ENCODE measurements at places on chromosomes 2 and 18. TPM values are rescaled to one million over a fixed set of nuclear protein-coding genes. Genes with fewer than 3 reads are reported as not detected.

ACMSD gene
- not detected for total RNA-seq

KIF5C gene
- total RNA-seq, result 0.24 TPM

DSG1 gene
- not detected for total RNA-seq

NETO1 gene
- not detected for total RNA-seq

ZBTB7C gene
- total RNA-seq, result not detected

CDH20 gene
- 0.13 TPM for total RNA-seq

ALKAL2 gene
- 1.2 TPM for total RNA-seq

AQP4 gene
- not detected for total RNA-seq

DSEL gene
- 12.2 TPM for total RNA-seq

EML6 gene
- not detected for total RNA-seq

SNRNP200 gene
- total RNA-seq, result 64.7 TPM

EIPR1 gene
- 37.5 TPM for total RNA-seq
